ENCODE measurements at places on chromosomes 4 and X.

GRCh38 chr4:85402371-85402770, 72.6 kb upstream of the ARHGAP24 start:
- DNase-seq = no peak

GRCh38 chr4:54217642-54218495, 11.2 kb upstream of the PDGFRA start:
- no peak for DNase-seq

DNA sequence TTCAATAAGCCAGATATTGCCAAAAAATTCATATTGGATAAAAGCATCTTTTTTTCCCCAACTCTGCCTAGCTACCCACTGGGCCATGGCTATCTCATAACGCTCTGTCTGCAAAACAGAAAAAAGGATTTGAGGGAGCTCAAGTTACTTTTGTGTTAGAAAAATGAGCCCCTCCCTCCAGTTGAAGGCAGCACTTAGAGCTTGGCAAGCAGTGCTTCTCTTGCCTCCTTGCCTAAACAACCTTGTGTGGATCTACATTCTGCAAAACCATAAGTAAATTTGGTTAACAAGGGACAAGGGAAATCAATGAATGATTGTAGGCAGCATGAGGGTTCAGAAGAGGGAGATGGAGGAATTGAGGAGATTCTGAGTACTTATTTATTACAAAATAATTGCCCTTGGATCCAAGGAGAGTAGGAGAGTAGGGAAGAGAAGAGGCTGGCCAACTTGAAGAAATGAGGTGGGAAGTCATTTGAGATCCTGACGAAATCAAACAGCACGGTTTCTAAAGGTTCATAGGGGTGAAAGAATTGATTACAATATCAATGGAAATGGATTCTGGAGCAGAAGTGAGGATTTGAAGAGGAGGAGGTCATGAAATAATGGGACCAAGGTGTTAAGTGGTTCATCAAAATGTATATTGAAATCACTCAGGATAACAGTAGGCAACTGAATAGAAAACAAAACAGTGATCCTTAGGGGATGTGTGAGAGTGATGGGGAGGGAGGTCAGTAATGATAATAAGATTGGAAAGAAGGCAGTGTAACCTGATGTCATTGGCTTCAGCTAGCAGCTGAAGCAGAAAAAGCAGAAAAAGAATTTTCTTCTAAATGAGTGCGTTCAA, 434.8 kb upstream of the IGFBP7 start:
- DNase-seq = no peak

DNA sequence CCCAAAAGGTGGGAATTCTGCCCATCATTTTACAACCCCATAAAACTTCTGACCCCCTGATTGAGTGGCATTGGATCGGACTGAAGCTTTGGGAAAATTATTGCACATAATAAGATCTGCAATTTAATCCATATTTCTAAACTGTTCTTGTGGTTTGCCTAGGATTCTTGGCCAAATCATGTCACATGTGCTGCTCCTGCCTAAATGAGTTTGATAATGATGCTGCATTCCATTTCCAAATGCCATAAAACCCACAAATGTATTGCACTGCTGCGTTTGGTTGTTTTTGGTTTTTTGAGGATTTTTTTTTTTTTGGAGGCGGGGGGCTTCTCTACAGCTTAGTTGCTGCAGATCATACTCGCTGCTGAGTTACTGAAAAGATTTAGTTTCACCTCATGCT, 153.6 kb downstream of the QDPR start:
- DNase-seq = no peak

DNA sequence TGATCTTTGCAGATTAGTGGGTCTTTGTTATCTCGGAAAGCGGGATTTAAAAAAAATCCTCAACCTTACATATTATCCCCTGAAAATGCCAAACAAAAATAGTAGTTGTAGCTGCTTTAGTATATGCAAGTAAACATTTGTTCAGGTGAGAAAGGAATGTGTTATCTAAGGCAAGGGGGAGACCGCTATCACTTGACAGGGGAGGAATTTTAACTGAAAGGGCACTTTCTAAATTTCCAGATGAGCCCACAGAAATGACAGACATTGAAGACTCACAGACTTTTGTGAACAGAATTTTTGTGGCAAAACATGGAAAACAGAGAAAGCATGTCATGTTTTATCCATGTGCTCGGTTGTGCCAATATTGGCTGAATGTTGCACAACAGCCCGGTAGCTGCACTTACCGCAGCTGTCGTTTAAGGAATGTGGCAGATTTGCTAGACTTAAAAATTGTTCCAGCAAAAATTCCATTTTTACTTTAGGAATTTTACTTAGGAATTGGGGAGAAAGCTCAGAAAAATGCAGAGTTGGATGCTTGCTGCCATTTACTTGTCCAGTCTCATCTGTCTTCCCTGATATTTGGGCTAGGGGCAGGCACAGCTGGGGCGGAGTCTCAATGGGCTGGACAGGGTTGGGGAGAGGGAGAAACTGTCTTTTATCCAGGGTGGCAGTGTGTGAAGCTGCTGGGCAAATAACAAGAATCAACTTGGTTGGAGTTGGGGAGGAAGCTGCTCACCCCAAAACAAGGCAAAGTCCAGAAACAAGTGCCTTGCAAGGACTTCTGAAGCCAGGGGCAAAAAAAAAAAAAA, 94.6 kb upstream of the RPS6KA3 start:
- DNase-seq = no peak

DNA sequence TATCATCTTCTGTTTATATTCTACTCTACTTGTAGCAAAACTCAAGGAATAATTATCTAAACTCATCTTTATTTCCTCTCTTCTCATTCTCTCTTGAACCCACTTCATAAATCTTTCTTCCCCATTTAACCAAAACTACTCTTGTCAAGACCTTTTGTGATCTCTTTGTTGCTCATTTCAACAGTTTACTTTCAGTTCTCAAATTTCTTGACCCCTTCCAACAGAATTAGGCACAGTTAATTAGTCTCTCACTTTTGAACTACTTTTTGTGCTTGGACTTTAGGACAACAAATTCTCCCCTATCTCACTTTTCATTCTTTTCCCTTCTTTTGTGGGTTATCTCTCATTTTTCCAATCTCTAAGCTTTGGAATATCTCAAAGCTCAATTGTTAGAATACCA, 27.4 kb upstream of the CAMK2D start:
- no peak for DNase-seq

DNA sequence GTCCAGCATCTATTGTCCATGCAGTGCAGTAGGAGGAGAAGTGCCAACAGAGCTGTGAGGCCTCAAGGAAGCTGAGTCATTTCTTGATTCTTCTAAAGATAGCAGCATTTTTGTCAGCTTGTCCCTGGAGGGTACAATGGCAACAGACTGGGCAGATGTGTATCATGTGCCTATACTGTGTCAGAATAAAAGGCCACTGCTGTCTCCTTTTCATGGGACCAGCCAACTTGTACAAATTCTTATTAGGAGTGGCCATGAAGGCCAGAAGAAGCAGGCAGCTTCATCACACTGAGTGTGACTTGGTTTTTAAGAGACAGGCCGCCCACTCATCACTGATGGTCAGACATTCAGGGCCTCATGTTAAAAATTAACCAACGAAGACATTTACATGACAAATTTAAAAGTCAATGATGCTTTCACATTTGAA, 185.0 kb upstream of the FAM241A start:
- peak; percentile 32 for DNase-seq

DNA sequence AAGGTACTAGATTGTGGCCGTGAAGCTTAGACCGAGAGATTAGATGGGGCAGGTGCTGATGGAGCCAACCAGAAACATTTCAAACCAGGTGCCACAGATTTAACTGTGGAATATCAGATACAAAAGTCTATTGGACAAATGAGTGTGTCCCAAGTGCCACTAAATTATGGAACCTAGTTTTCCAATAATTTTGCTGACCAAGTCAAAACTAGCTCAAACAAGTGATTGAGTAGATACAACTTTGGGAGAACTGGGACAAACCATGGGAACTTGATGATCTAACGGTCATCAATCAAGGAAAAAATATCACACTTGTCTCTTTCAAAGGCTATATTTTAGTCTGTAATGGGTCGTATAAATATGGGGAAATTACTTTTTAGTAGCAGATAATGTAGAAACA, 562.9 kb downstream of the KCNIP4 start:
- no peak for DNase-seq

GRCh38 chr4:28621591-28621990, 1761.0 kb downstream of the STIM2 start:
- no peak for DNase-seq

GRCh38 chr4:163486321-163486720, 8.2 kb upstream of the TMA16 start:
- no peak for DNase-seq

GRCh38 chrX:107448998-107449835, at the start of gene FRMPD3:
FRMPD3 (plus strand) TSS chrX:107449652; CDS start chrX:107526589, 76,937 bp downstream.
- DNase-seq = no peak

DNA sequence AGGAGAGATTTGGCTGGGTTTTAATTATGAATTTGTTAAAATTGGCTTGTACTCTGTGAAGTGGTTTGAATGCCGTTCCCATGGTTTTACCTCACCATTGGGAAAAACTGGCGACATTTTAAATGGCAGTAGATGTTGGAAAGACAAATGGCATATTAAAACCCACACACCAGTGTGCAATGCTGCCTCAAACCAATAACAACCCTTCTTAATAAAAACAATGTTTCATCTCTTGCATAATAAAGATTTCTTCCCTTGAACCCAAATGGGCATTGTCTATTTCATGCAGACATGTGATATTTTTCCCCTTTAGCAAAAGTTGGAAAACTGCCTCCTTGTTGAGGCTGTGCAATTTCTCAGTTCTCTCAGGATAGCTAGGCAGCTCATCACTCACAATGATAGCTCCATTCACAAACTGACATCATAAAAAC, 33.7 kb downstream of the GABRB1 start:
- DNase-seq = no peak

GRCh38 chr4:70997036-70997435, 3.6 kb downstream of the DCK start:
- no peak for DNase-seq

GRCh38 chrX:68098431-68098830, 334.9 kb downstream of the OPHN1 start:
- no peak for DNase-seq

- no peak for DNase-seq
Observed at GRCh38 chr4:52192721-52193135, 141.6 kb downstream of the SPATA18 start.

GRCh38 chr4:109657854-109658418, 45.3 kb downstream of the CASP6 start:
- DNase-seq = no peak

GRCh38 chr4:171924746-171925376, 111.7 kb downstream of the GALNTL6 start:
- DNase-seq = no peak

DNA sequence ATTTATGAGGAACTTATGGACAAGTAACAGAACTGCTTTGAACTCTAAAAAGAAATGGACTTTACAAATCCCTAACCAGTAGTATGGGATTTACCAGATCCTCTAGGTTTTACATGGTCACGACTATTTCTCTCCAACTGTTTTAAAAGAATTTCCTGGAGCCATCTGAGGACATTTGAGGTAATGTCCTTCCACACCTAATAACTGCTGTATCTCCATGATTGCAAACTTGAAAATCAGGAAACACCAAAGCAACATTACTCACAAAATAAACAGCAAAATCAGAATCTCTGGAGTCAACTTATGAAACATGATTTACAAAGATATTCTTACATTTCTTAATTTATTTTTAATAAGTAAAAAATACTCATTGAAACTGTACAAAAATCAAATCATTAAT, 58.0 kb downstream of the STAP1 start:
- DNase-seq = no peak

DNA sequence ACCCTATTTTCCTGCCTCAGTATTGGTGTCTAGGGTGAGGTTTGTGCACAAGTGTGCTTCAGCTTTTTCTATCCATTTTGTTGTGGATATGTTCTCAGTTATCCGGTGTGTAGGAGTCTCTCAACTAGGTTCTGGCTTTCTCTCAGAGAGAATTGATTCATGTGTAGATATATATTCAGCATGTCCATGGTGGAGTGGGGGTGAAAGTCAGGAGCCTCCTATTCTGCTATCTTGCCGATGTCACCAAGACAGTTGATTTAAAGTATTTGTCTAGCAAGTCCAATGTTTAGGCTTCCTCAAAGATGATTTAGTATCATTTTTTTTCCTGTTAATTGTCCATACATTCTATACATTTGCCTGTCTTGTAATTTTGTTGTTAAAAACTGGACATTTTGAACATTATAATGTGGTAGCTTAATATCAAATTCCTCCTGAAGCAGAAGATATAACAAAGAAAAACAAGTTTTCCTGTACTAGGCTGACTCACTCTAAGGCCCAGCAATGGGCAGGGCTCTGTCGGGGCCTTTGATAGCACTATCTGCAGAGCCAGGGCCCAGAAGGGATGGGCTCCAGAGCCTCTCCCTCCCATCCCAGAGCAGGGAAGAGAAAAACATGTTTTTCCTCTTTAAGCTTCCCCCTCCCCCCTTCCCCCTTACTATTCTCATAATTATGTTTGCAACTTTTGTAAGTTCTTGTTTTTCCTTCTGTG, 37.6 kb downstream of the GLUD2 start:
- DNase-seq = no peak

DNA sequence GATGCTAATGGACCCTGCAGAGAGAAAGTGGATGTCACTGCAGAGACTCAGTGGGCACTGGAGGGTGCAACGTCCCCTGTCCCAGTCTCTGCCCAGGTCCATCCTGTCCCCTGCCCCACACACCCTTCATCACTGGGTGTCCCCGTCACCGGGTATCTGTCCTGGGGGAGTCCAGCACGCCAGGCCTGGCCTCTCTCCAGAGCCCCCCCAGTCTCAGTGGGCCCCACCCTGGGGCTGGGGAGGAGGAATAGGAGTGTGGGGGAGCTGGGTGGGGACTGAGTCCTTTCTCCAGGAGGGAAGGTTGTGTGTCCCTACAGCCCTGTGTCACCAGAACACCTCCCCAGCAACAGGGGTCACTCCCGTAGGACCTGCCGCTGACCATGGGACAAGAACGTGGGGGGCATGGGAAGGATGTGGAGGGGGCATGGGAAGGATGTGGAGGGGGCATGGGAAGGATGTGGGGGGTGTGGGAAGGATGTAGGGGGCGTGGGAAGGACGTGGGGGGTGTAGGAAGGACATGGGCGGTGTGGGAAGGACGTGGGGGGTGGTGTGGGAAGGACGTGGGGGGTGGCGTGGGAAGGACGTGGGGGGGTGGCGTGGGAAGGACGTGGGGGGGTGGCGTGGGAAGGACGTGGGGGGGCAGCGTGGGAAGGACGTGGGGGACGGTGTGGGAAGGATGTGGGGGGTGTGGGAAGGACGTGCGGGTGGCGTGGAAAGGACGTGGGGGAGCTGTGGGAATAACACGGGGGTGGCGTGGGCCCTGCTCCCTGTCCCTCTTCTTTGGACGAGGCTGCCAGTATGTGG, 21.0 kb upstream of the SPON2 start:
- DNase-seq = no peak

GRCh38 chrX:142671036-142671435, 354.7 kb upstream of the SPANXN4 start:
- DNase-seq = no peak

DNA sequence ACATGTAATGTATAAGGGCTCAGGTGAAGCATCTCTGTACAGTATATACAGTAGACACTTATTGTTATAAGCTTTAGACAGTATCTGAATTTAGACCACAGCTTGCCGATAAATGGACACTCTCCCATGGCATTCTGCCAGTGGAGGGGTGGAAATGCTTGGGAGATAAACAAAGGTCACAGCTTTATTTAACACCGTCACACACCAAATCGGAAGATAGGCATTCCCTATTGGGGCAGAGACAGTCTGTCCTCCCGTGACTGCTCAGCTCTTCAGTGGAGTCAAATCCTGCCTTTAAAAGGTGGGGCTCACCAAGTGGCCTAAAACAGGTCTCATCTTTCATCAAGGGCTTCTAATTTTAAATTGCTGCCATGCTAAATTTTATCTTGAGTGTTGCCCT, 178.8 kb downstream of the CAMK2D start:
- DNase-seq = no peak

GRCh38 chr4:143626134-143626911, 74.2 kb downstream of the FREM3 start:
- DNase-seq = no peak
